HAP-1 (cell line): ENCODE measurements at places on chromosomes 16 and 17.

- peak; percentile 95 for DNase-seq
Observed at GRCh38 chr17:50094243-50094752, 853 bp upstream of the PDK2 start.

- DNase-seq: no peak
Observed at GRCh38 chr17:80177986-80178595, 8.3 kb downstream of the CARD14 start.

- no peak for DNase-seq
Observed at GRCh38 chr16:56909527-56909979, 22.4 kb upstream of the HERPUD1 start.

- DNase-seq: no peak
Observed at GRCh38 chr17:39238311-39238972, 12.7 kb upstream of the STAC2 start.
